ENCODE measurements at places on chromosomes 1 and 21. TPM values are rescaled to one million over a fixed set of nuclear protein-coding genes. Genes with fewer than 3 reads are reported as not detected.

Gene SLC44A5
- total RNA-seq: 0.52 TPM

Gene SERPINC1
- not detected for total RNA-seq

Gene TNFAIP8L2
- 3.0 TPM for total RNA-seq

Gene GRHL3
- total RNA-seq: 0.19 TPM

Gene XCL2
- total RNA-seq: not detected

Gene LRRC8D
- 8.6 TPM for total RNA-seq

GRCh38 chr1:54857746-54858561 lies 29.0 kb downstream of the DHCR24 start:
- DNase-seq: no peak

DNA sequence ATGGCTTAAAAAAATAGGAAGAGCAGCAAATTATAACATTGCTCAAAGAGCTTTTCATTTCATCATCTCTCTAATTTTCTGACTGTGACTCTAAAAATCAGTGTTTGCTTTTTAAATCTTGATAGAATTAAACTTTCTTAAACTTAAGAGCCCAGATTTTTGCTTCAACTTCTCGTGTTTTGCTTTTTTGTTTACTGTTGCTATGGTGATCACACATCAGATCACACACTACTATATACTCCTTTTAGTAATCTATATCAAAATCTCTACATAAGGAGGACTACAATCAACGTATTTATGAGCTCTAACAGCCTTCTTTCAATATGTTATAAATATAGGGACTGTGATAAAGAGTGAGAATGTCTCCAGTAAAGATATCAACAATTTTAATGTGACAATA lies 537.3 kb downstream of the KCNT2 start:
- no peak for DNase-seq

- DNase-seq: no peak
These were observed 25.7 kb upstream of the ATP2B4 start for GRCh38 chr1:203600782-203601513.

- DNase-seq: no peak
These were observed 101.5 kb upstream of the ADGRL2 start for GRCh38 chr1:81699234-81699633.

DNA sequence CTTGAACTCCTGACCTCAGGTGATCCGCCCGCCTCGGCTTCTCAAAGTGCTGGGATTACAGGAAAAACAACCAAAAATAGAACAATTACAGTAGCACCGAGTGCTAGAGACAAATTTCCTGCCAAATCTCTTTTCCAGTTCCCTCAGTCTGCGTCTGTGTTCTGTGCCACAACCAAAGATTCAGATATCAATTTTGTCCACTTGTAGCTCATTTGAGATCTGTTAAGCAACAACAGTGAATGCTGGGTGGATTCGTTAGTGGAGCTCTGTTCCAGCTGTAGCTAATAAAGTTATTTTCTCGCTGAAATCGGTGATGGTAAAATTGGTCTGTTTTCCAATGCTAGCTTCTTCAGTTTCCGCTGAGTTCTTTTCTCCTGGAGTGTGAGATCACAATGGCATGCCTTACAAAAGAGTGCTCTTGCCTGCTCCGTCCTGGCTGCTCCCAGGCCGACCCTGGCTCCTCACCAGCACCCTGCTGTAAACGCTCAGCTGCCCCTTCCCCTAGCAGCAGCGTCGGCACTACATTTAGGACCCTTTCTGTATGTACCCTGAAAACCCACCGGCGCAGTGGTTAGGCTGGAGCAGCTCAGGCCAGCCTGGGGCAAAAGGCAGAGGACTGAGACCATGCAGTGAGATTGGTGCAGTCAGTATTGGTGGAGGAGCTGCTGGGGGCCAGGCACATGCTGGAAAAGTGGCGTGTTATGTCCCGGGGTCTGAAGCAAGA lies 395.4 kb downstream of the KIF26B start:
- DNase-seq: no peak

Data from posterior vena cava (tissue), 2 donors.